ENCODE measurements at places on chromosomes 2 and 18.

DNA sequence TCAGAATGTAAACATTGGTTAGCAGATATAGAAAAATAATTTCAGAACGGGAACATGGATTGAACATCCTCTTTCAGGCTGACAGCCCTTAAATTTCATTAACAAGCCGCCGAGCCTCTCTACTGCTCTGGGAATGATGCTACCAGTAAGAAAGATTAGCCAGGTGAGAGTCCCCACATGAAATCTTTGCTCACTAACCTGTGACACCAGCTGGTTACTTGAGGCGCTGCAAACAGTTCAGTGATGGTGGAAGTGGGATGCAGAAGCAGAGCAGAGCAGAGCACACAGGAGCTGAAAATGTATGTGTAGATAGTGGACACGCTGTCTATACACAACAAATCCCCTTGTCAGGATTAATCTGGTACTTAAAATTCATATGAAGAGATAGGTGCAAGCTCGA, 721.1 kb downstream of the DPP10 start:
- DNase-seq: no peak

- no peak for DNase-seq
Measured at GRCh38 chr2:33605056-33605455, 6.0 kb upstream of the FAM98A start.

DNA sequence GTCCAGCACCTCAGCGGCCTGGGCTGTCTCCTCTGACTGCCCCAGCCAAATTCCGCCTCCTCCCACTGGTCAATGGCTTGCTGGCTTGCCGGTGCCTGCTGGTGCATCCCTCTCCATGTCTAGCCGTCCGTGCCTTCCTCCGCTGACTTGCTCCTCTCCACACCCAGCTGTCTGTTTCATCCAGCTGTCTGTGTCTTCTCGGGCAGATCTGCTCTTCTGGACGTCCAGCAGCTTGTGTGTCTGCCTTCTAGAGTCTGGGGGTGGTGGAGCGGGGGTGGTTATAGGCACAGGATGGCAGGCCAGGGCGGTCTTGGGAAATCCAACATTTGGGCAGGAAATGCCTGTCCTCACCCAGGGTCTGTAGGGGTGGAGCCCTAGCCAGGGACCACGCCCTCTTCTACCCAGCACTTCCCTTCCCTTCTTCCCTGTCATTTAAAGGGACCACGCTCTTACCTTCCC, 369.2 kb downstream of the GALNT13 start:
- DNase-seq: no peak

DNA sequence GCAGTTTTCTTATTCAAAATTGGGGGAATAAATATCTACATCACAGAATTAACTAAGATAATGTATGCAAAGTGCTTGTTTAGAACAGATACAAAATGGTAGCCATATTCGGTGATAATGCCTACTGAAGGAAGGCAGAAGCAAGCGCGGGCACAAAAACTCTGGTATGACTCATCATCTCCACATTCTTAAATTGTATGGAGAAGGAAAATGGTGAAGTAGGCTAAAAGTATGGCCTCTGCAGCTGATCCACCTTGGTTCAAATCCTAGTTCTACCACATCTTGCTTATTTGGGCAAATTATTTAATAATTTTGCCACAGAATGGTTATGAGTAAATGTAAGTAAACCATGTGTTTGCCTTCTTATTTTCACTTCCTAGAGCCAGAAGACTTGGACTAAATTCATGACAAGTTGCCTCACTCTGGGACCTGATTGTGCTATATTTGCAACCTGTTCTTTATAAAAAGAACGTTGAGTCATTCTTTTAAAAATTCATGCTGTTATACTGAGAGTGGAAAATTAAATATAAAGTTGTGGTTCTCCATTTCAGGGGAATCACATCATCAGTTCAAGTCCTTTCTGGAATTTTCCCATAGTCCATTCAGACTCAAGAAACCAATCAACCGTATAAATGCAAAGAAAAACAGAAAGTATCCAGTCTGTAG, 9.0 kb upstream of the CDK15 start:
- no peak for DNase-seq

DNA sequence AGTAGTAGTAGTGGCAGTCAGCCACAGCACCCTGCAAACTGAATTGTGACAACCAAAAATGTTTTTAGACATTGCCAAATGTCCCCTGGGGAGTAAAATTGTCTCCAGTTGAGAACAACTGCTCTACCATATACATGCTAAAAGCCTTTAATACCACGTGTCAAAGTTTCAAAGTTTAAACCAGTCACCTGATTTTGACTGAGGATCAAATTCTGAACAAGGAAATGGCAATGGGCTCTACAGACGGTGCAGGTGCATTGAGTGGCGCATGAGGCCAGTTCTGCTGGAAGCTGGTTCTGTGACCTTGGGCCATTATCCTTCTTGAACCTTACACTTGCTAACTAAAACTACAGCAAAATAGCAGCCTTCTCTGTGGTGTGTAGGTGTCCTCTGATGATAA, 85.0 kb downstream of the LIPG start:
- DNase-seq: no peak

DNA sequence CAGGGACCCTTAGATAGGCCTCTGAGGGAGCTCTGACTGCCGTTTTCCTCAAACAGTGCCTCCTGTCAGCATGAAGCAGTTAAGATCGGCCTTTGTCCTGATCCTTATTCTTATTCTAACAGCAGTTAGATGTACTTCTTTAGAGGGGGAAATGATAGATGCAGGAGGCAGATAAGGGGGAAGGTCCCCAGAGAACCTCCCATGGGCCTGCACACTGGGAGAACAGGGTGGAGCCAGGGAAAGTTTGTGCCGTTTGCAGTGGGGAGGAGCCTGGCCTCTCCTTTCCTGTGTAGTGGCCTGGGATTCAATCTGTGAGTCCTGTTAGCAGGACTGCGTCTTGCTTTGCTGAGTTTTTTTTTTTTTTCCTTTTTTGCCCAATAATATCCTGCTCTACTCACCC, 7.9 kb upstream of the INPP4A start:
- DNase-seq: no peak

DNA sequence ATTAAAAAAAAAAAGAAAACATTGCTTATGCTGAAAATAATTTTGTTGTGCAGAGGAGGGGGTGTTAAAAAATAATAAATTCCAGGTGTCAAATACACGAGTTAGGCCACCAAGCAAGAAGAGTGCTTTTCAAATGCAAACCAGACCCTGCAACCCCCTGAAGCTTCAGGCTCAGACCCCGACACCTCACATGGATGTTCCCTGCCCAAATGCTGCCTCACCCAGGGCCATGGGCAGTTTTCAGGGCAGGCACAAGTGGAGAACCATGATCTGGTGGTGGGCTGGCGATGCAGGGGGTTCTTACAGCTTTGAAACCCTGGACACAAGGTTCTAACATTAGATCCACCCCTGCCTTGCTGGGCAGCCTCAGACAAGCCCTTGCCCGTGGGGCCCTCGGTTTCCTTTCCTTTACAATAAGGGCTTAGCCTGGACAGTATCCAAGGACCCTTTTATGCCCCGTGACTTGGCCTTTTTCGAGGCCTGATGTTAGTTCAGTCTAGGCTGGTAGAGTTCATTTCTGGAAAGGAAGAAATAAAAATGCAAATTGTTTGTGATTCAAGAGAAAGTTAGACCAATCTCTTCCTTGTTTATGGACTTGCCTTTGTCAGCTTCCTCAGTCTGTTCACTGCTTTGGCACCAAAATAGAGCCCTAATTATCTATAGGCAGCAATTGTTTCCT, 168.7 kb downstream of the DDX1 start:
- DNase-seq: no peak

Measured in activated CD8-positive, alpha-beta memory T cell treated with anti-CD3 and anti-CD28 coated beads, Interleukin-2, amount 50 U/mL, for 4 hours (primary cell).